ENCODE measurements at places on chromosomes 12 and 14.

GRCh38 chr12:131105736-131106348 lies 152.1 kb downstream of the ADGRD1 start:
- peak; percentile 14 for DNase-seq

DNA sequence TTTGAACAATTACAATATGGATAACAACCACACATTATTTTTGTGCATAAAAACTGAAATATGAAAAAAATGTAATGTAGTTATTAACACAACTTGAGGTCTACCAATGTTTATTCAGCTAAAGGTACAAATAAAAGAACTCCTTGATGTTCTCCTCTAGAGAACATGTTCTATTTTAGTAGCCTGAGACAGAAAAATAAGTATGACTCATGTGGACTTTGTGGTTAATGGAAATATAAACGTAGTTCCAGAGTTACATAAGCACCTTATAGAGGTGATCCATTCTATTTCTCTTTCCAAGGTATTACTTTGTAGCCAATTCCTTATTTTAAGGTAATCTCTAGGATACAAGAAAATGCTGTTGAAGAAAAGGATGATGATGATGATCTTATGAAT lies 25.7 kb downstream of the ALKBH1 start:
- no peak for DNase-seq

- DNase-seq, result no peak
Observed at GRCh38 chr12:77521508-77522115, 309.1 kb upstream of the NAV3 start.

- DNase-seq, result no peak
Observed at GRCh38 chr12:130818272-130818634, 20.8 kb downstream of the STX2 start.

DNA sequence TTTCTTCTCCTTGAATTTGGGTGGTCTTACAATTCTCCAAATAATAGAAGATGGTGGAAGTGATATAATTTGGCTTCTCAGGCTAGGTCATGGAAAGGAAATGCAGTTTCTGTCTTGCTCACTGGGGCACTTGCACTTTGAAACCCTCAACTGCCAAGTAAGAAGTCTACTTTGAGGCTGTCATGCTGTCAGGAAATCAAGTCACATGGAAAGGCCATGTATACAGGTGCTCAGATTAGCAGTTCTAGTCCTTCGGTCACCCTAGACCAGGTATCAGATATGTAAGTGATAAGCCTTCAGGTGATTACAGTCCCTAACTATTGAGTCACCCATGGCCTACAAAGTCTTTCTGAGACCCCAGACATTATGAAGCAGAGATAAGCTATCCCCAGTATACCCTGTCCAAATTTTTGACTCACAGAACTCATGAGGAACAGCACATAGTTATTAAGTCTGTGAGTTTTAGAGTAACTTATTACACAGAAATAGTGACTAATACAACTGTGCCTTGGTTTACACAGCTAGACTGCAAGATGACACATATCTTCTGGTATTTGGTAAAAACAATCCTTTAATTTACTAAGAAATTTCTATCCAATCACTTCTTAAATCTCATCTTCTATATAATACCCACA lies 26.3 kb upstream of the BBS10 start:
- DNase-seq, result no peak

DNA sequence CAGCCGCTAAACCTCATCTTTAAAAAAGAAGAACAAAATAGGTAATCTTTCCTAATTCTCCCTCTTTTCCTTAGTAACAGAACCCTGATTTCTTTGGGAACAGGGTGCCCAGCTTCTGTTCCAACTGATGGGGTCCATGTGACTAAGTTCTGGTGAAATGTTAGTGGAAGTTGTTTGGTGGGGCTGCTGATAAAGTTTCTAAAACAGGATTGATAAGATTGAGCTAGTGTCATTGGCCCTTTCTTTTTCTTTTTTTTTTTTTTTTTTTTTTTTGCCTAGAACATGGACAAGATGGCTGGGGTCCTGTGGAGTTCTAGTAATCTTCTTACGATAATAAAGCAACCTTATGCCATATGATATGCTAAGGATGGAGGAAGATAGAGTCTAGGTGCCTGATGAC lies 16.2 kb upstream of the TUBA1B start:
- no peak for DNase-seq

DNA sequence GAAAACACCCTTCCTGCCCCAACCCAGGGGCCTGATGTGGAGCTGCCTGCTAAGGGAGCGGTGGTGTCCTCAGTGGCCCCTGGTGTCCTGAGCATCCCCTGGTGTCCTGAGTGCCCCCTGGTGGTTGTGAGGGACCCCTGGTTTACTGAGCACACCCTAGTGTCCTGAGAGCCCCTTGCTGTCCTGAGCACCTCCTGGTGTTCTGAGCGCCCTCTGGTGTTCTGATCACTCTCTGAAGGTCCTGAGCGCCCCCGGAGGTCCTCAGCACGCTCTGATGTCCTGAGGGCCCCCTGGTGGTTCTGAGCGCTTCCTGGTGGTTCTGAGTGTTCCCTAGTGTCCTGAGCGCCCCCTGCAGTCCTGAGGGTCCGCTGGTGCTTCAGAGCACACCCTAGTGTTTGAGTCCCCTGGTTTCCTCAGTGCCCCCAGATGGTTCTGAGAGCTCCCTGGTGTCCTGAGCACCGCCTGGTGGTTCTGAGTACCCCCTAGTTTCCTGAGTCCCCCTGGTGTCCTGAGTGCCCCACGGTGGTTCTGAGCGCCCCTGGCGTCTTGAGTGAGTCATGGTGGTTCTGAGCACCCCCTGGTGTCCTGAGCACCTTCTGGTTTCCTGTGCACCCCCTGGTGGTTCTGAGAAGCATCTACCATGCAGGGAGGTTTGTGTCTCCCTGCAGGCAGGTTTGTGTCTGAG lies 1004.2 kb downstream of the TMEM121 start:
- DNase-seq, result no peak

DNA sequence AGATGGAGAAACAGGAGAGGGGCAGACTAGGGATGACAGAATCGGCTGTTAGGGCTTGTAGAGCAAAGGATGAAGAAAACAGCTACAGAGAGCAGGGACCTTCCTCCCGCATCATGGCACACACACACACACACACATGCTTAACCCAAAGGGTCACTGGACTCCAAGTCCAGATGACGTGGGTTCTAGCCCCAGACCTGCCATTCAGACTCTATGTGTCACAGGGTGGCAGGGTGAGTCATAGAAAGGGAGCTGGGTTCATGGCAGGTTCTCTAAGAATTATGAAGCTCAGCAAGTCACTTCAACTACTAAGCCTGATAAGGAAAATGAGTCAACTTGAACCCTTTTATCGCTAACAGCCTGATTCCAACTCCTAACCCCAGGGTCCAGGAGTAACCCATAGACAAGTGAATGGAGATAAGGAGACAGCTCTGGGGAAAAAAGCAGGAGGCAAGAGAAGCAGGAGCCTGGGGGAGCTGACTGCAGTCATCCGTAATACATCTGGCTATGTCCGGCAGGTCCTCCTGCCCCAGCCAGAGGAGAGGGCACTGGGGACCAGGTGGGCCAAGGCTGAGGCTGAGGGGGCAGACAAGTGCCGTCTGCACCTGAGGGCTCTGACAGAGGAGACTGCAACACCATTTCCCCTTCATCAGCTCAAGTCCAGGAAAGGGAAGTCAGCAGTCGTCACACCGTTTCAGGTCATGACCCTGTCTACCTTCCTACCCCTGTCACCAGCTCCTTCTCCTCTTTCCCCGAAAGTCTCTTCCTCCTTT lies 3.6 kb upstream of the TNFRSF1A start:
- DNase-seq, result no peak

- peak; percentile 86 for DNase-seq
Observed at GRCh38 chr12:106956048-106956578, 406 bp downstream of the TMEM263 start.

- no peak for DNase-seq
Observed at GRCh38 chr12:11601647-11602046, 47.8 kb upstream of the ETV6 start.

GRCh38 chr12:32024884-32025592 lies 65.8 kb downstream of the RESF1 start:
- DNase-seq, result no peak

- no peak for DNase-seq
Observed at GRCh38 chr14:96055065-96055752, 16.0 kb downstream of the C14orf132 start.

DNA sequence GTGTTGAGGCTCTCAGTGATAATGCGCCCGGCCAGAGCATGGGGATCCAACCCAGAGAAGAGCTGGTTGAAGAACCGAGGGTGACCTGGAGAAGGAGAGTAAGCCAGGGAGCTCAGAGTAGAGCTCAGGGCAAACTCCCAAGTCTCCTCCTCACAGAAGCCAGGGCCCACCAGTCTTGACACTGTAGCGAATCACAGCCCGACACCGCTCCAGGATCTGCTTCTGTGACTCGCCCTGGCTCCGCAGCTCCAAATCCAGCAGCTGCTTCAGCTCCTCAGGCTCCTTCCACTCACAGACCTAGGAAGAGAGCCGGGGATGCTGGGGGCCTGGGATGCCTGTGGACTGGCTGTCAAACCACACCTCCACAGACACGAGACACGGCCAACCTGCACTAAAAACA lies 8.2 kb upstream of the ZNF740 start:
- DNase-seq, result no peak

GRCh38 chr14:24964048-24964447 lies 85.9 kb downstream of the STXBP6 start:
- no peak for DNase-seq

Measured in ovary (tissue), 10 donors.